ENCODE measurements at places on chromosomes 13 and 19.

DNA sequence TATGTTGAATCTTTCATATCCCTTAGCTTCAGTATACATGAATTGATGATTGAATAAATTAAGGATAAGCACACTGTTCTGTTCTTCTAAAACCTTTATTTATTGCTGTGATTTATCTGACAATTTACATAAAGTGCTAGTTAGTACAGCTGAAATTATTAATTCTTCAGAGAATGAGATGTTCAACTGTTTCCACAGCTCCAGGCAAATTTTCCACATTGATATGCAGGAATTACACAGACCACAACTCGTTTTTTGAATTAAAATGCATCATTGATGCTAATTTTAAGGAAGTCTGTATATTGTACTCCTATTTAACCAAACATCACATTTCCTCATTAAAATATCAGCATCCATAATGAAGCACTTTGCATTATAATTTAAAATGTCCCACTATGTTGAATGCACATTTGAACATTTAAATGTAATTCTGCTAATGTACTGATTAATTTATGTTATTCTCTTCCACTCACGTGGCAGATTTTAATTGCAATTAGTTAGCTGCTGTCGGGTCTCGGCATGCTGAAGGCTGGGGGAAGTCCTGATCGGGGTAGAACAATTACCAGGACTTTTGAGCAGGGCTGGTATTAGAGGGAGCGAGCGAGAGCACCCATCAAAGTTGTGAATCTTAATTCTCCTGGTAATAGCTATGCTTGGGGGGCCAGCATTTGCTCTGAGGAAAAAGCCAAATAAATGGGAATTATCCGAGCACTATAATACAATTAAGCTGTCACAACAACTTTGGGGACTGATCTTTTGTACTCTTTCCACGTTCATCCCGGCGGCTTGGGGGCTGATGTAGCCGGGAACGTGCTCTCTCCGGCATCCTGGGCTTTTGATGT is 136.7 kb upstream of the TMTC4 start:
- DNase-seq = no peak

DNA sequence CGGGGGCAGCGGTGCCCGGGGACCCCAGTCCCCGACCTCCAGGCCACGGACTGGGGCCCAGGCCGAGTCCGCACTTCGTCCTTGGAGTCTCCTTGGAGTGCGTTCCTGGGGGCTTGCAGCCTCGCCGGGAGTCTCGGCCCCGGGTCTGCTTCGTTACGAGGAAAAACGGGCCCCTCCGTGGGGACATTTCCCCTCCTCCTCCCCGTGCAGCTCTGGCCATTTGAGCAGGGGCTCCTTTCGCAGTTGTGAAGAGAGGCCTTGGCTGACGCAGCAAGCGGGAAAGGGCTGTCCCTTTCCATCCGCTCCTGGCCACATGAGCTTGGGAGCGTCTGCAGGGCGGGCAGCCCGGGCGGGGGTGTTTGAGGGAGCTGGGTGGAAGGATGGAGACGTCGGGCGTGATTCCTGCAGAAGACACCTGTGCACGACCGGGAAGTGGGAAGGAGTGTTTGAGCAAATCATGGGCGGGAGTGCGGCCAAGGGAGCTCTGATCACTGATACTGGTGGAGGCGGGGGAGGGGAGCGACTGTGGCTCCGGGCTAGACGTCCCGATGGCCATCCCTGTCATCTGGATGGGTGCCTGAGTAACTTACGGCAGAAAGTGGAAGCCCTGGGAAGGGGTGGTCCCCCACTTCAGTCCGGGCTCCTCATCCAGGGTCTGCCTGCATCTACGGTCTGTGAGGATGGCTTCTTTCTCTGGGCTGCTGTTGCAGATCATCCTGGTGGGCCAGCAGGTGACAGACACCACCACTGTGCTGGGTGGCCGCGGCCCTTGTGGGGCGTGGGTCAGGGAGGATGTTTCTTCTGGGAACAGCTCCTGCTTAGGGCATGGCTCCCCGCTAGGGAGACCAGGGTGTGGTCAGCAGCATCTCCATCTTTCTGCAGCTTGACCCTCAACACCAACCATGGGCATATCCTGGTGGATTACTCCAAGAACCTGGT is 736 bp downstream of the GPI start:
- no peak for DNase-seq

GRCh38 chr13:67803118-67803517 is 573.0 kb upstream of the PCDH9 start:
- no peak for DNase-seq

DNA sequence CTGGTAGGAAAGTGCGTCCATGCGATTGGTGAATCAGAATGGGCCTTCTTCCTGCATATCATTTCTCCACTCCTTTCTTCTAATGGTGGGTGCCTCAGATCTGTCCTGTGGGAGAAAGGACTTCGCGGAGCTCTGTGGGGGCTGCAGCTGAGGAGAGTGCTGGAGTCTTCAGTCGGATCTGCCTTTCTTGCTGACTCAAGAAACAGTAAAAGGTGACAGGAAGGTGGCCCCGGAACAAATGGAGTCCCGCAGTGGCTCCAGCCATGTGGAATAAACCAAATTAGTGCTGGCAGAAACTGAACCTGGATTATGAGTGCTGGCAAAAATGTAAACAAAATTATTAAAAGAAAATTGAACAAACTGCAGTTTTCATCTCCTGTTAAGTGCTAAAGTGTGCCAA is 15.1 kb upstream of the GAS6 start:
- no peak for DNase-seq

GRCh38 chr19:9008667-9009066 is 1.5 kb downstream of the MUC16 start:
- DNase-seq = no peak

GRCh38 chr13:71171740-71172139 is 695.3 kb downstream of the DACH1 start:
- no peak for DNase-seq

DNA sequence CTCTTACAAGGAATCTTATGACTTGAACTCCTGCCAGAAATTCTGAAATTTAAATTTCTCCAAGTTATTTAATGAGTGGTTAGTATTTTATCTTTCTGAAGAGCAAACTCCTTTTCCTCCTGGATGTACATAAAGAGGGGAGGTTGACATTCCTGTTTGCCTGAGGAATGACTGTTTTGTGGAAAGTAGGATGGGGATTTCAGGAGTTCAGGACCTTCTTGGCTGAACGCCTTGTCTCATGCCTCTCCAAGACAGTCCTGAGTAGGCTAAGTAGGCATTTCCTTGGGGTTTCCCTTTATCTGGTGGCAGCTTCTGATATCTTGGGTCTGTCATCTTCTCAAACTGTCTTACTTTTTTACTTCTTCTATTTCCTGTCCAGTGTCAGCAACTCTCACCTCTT is 356.6 kb downstream of the TDRD3 start:
- DNase-seq = no peak

- no peak for DNase-seq
Observed at GRCh38 chr13:110236831-110237261, 70.1 kb downstream of the COL4A1 start.

DNA sequence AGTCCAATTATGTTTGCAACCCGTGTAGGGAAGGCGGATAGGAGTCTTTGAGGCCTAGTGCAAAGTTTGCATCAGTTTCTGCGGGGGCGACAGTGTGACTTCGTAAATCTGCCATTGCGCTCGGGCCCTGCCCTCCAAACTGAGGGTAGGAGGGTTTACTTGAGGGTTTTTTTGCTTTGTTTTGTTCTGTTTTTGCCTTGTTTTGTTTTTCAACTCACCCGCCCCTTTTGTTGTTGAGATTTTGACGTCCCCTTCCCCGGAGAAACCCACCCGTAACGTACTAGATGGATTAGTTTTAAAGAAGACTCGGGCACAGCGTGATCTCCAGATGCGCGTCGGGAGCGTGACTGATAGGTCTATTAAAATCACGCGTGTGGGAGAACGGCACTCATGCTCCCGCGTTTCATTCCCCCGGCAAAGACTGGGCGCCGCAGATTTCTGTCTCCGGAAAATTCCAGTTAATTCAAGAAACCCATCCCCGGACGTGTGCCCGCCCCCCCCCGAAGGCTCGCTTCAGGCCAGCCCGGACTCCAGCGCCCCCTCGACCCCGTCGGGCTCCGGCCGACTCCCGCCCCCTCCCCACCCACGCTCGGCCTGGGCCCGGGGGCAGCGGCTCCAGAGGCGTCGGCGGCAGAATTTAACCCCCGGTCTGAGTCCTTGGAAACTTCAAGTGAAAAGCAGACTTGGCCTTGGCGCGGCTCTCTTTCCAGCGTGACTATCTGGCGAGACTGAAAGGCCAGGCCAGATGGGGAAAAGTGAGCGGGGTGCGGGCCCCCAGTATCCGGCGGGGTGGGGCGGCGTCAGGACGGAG is 5.0 kb downstream of the SOX1 start:
- no peak for DNase-seq

DNA sequence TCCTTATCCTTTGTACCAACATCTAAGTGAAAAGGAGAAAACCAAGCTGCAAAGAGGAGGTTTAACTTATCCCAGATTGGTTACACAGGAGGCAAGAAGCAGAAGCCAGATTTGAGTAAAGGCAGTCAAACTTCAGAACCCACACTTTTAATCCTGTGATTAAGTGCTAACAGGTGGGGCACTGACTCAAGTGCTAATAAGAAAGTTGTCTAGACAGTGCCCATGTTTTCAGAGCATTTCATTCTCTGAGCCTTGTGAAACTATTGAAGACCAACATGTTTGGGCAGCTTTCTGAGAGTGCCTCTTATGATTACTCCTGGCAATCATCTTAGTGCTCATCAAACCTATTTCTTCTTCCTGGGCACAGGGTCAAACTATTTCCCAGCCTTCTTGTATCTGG is 380.8 kb downstream of the KCNRG start:
- no peak for DNase-seq

Data from stimulated activated CD4-positive, alpha-beta T cell treated with anti-CD3 and anti-CD28 coated beads, Interleukin-2, amount 100 ng/mL, for 48 hours (primary cell).